Calu3 (cell line): ENCODE measurements at places on chromosomes 1 and 21. TPM values are rescaled to one million over a fixed set of nuclear protein-coding genes. Genes with fewer than 3 reads are reported as not detected.

Gene FNDC7
- total RNA-seq, result not detected in 2 replicates

Gene FMO2
- not detected in 2 replicates for total RNA-seq

Gene CNR2
- total RNA-seq, result not detected in 2 replicates

Gene PM20D1
- 0.26 and 0.32 TPM in 2 replicates for total RNA-seq

Gene FAM151A
- total RNA-seq, result not detected in 2 replicates

Gene LCE1D
- total RNA-seq, result not detected in 2 replicates

Gene CFAP126
- total RNA-seq, result not detected in 2 replicates

Gene ITLN2
- total RNA-seq, result not detected in 2 replicates

GRCh38 chr1:15098176-15099125, 55.1 kb upstream of the TMEM51 start:
- no peak overlapping the region for H3K4me3 ChIP-seq
- H3K4me1 ChIP-seq, result peaks cover 25% of the 10 kb centered on the region

GRCh38 chr1:7588457-7588827, 182.7 kb upstream of the VAMP3 start:
- no peak overlapping the region for H3K4me3 ChIP-seq
- H3K27ac ChIP-seq, result no peak overlapping the region
- H3K27me3 ChIP-seq, result peaks cover 53% of the 10 kb centered on the region
- DNase-seq, result no peak
- no peaks in the 10 kb centered on the region for H3K36me3 ChIP-seq

- no peak overlapping the region for H3K4me3 ChIP-seq
- peaks cover 9% of the 10 kb centered on the region for H3K4me1 ChIP-seq
- no peak for DNase-seq
Measured at GRCh38 chr1:24477309-24477708, 25.3 kb upstream of the RCAN3 start.

DNA sequence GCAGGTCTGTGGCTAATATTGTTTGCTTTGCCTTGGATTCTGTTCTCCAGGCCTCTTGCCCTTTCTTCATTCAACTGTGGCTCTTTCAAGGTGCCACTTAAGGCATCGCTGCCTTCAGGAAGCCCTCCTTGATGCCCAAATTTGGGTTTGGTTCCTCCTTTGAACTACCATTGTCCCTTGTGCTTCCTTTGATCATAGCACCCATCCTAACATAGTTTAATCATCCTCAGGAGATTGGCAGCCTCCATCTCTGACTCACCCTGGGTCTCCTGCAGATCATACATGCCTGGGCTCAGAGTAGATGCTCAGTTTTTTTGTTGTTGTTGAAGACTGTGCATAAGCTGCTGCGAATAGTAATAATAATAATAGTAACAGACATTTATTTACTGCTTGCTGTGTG, 54.4 kb upstream of the ACOT11 start:
- no peak for DNase-seq
- H3K27ac ChIP-seq, result no peak overlapping the region
- H3K36me3 ChIP-seq, result peaks cover 8% of the 10 kb centered on the region
- no peak overlapping the region for H3K4me3 ChIP-seq
- H3K27me3 ChIP-seq, result peaks cover 75% of the 10 kb centered on the region

- no peaks in the 10 kb centered on the region for H3K36me3 ChIP-seq
- H3K27ac ChIP-seq, result no peak overlapping the region
- no peak for DNase-seq
- peaks cover 39% of the 10 kb centered on the region for H3K27me3 ChIP-seq
- no peaks in the 10 kb centered on the region for H3K4me1 ChIP-seq
Measured at GRCh38 chr1:18583326-18583941, 47.2 kb upstream of the PAX7 start.

DNA sequence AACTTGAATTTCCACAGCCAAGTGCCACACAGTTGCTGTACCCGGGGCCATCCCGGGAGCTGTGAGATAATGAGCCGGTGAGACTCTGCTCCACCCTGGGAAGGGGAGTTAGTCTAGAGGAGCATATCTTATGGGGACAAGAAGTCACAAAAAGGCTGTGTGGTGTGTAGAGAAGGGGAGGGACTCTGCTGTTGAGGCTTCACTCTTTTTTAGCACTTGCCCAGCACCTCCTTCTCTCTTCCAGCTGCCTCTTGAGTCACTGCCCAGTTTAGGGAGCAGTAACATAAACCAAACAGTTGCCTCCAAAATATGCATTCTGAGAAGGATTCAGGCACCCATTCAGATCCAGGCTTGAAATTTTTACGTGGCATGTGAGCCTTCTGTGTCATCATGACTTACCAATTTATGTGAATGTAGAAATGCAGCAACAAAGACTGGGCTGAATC, 744 bp upstream of the WDR26 start:
- peaks cover 47% of the 10 kb centered on the region for H3K4me1 ChIP-seq
- DNase-seq, result no peak
- H3K27ac ChIP-seq, result peak overlapping the region; percentile 83
- peak overlapping the region; percentile 81 for H3K4me3 ChIP-seq
- H3K36me3 ChIP-seq, result peaks cover 48% of the 10 kb centered on the region
- no peaks in the 10 kb centered on the region for H3K27me3 ChIP-seq

GRCh38 chr1:61282387-61282786, 200.0 kb downstream of the NFIA start:
- no peak overlapping the region for H3K4me3 ChIP-seq
- no peaks in the 10 kb centered on the region for H3K27me3 ChIP-seq
- peak overlapping the region; percentile 7 for H3K27ac ChIP-seq
- H3K4me1 ChIP-seq, result peaks cover 45% of the 10 kb centered on the region
- peaks cover 6% of the 10 kb centered on the region for H3K36me3 ChIP-seq
- DNase-seq, result peak; percentile 27

GRCh38 chr1:19033515-19033839, 77.0 kb upstream of the IFFO2 start:
- H3K27ac ChIP-seq, result no peak overlapping the region
- H3K36me3 ChIP-seq, result peaks cover 6% of the 10 kb centered on the region
- H3K4me1 ChIP-seq, result no peaks in the 10 kb centered on the region
- H3K27me3 ChIP-seq, result no peaks in the 10 kb centered on the region

GRCh38 chr1:218851586-218851985, 322.1 kb upstream of the LYPLAL1 start:
- no peaks in the 10 kb centered on the region for H3K27me3 ChIP-seq
- H3K4me3 ChIP-seq, result no peak overlapping the region
- no peaks in the 10 kb centered on the region for H3K36me3 ChIP-seq
- no peak for DNase-seq

DNA sequence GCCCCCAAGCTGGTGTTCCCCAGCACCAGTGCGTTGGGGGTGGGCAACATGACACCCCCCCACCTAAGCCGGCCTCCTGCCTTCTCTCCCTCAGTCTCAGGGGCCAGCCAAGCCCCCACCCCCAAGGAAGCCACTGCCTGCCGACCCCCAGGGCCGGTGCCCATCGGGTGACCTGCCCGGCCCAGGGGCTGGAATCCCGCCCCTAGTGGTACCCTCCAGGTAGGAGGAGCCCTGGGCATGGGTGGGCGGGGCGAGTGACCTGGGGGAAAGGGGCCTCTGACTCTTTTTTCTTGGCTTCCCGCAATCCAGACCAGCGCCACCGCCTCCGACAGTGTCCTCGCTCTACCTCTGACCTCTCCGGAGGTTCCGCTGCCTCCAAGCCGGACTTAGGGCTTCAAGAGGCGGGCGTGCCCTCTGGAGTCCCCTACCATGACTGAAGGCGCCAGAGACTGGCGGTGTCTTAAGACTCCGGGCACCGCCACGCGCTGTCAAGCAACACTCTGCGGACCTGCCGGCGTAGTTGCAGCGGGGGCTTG, 1.3 kb upstream of the EFNA4 start:
- H3K36me3 ChIP-seq, result peaks cover 42% of the 10 kb centered on the region
- peak overlapping the region; percentile 76 for H3K4me3 ChIP-seq
- H3K27me3 ChIP-seq, result no peaks in the 10 kb centered on the region
- no peak overlapping the region for H3K27ac ChIP-seq
- H3K4me1 ChIP-seq, result peaks cover 30% of the 10 kb centered on the region

GRCh38 chr1:65097076-65097475, 50.9 kb upstream of the AK4 start:
- no peaks in the 10 kb centered on the region for H3K4me1 ChIP-seq
- H3K27ac ChIP-seq, result no peak overlapping the region

DNA sequence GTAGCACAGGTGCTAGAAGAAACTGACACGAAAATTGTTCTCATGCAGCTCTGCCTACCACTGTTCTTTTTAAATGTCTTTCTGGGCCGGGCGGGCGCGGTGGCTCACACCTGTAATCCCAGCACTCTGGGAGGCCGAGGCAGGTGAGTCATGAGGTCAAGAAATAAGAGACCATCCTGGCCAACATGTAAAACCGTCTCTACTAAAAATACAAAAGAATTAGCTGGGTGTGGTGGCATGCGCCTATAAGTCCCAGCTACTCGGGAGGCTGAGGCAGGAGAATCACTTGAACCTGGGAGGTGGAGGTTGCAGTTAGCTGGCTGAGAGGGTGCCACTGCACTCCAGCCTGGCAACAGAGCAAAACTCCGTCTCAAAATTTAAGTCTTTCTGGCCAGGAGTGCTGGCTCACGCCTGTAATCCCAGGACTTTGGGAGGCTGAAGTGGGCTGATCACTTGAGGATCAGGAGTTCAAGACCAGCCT, 947 bp upstream of the RIT1 start:
- H3K4me1 ChIP-seq, result peaks cover 20% of the 10 kb centered on the region
- peaks cover 90% of the 10 kb centered on the region for H3K36me3 ChIP-seq
- no peaks in the 10 kb centered on the region for H3K27me3 ChIP-seq
- H3K4me3 ChIP-seq, result peak overlapping the region; percentile 97
- peak; percentile 38 for DNase-seq

DNA sequence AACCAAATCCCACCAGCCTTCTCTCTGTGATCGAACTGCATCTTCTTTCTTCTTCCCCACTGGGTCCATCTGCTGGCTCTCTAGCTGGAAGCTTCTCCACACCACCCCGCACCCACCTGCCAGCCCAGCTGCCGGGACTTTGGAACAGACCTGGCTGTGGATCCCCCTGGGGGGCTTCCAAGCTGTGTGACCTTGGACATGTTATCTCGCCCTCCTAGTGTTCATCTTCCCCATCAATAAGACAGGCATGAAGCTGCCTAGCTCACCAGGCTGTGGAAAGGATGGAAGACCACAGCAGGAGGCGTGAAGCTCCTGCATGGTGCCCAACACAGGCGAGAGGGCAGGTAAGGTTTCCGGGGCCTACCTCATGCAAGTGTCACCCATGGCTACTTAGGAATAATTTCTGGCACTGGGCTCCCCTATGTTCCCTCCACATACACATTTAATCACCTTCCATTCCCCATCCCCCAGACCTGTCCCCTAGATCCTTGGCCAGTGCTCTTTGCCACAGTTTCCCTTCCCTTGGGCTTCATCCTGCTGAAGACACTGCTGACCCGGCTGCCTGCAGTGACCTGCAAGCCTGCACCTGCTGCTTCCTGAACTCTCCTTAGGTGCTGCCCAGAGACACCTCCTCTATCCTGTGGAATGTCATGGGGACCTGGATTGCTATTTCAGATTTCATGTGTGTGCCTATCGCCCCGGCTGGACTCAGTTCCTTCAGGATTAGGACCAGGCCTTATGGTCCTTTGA, 13.2 kb upstream of the C2CD2 start:
- no peaks in the 10 kb centered on the region for H3K36me3 ChIP-seq
- no peak overlapping the region for H3K4me3 ChIP-seq
- no peaks in the 10 kb centered on the region for H3K4me1 ChIP-seq
- DNase-seq, result no peak
- peaks cover 20% of the 10 kb centered on the region for H3K27me3 ChIP-seq

GRCh38 chr1:169487561-169487960, 1.8 kb upstream of the SLC19A2 start:
- peaks cover 54% of the 10 kb centered on the region for H3K36me3 ChIP-seq
- peak overlapping the region; percentile 99 for H3K27ac ChIP-seq
- no peak for DNase-seq
- H3K4me3 ChIP-seq, result peak overlapping the region; percentile 87
- peaks cover 48% of the 10 kb centered on the region for H3K4me1 ChIP-seq
- H3K27me3 ChIP-seq, result no peaks in the 10 kb centered on the region

DNA sequence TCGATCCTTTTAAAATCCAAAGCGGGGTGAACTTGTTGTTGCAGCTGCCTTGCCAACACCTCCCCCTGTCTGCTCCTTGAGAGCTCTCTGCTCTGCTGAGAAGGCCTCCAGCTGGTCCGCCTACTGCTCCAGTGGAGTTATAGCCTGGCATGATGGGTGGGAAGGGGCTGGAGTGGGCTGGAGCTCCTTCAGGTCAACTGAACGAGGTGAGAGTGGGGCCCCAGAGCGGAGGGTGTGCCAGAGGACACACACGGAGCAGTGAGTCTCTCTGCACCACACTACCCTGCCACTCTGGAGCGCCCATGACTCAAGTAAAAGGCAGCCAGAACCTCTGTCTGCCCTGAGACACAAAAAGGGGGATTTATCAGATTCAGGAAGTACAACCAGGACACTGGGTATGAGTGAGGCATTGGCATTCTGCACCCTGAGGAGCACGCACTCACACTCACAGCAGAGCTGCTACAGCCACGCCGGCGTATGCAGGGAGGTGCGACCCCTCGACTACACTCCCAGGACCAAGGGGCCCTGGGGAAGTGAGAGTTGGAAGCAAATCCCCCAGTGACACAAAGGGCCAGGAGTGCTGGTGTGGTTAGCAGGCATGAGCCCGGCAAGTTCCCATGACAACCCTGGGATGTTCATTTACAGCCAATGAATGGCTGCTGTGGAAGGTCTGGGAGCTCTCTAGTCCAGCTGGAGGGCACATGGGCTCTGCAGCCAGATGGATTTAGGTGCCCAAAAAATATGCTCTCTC, 28.0 kb upstream of the EVA1B start:
- H3K36me3 ChIP-seq, result peaks cover 81% of the 10 kb centered on the region
- DNase-seq, result peak; percentile 70
- no peaks in the 10 kb centered on the region for H3K27me3 ChIP-seq
- peak overlapping the region; percentile 92 for H3K27ac ChIP-seq
- H3K4me1 ChIP-seq, result peaks cover 36% of the 10 kb centered on the region

DNA sequence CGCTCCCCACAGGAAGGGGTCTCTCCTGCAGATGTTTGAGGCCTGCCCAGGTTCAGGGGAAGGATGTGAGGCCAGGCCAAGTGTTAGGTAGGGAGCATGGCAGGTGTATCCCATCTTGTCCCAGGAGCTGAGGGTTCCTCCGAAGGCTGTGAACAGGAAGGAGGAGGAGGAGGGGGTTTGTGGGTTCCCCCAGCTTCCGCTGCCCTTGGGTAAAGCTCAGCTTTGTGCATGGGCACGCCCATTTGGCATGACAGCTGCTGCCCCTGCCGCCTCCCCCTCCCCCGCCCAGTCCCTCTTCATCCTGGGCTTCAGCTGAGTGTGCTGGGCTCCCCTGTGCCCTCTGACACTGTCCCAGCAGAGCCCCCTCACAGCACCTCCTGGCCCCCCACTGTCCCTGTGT, 25.5 kb downstream of the TNFRSF8 start:
- peaks cover 29% of the 10 kb centered on the region for H3K27me3 ChIP-seq
- H3K36me3 ChIP-seq, result no peaks in the 10 kb centered on the region
- no peak for DNase-seq
- no peaks in the 10 kb centered on the region for H3K4me1 ChIP-seq
- H3K4me3 ChIP-seq, result no peak overlapping the region

DNA sequence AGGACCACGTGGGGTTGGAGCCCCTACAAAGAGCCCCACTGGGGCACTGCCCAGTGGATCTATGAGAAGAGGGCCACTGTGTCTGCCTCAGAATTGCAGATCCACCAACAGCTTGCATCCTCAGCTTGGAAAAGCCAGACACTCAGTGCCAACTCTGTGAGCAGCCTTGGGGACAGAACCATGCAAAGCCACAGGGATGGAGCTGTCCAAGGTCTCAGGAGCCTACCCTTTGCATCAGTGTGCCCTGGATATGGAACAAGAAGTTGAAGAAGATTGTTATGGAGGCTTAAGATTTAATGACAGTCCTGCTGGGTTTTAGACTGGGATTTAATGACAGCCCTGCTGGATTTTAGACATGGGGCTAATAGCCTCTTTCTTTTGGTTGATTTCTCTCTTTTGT, 1670.9 kb downstream of the PLA2G4A start:
- no peaks in the 10 kb centered on the region for H3K4me1 ChIP-seq
- no peak overlapping the region for H3K4me3 ChIP-seq
- H3K27me3 ChIP-seq, result no peaks in the 10 kb centered on the region
- DNase-seq, result no peak

GRCh38 chr1:31872658-31873636, 57.1 kb upstream of the SPOCD1 start:
- peaks cover 9% of the 10 kb centered on the region for H3K4me1 ChIP-seq
- H3K4me3 ChIP-seq, result no peak overlapping the region
- H3K27ac ChIP-seq, result no peak overlapping the region
- no peaks in the 10 kb centered on the region for H3K27me3 ChIP-seq
